Activated CD8-positive, alpha-beta memory T cell treated with anti-CD3 and anti-CD28 coated beads for 24 hours (primary cell): ENCODE measurements at places on chromosomes 12 and 14.

DNA sequence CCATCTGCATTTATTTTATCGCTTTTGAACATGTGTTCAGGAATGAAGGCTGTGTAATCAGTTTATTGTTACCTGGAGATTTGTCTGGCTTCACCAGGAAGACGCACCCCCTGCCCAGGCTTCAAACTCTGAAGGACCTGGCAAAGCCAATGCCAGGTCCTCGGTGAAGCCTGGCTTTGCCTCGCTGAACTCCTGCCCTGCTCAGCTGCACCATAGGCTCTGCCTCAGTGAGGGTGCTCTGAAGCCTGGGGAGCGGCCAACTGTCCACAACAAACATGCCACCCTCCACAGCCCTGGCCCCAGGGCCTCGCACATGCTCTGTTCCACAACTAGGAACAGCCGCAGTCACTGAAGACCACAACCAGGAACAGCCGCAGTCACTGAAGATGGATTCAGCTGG is 66.9 kb downstream of the NTF3 start:
- no peak for DNase-seq

DNA sequence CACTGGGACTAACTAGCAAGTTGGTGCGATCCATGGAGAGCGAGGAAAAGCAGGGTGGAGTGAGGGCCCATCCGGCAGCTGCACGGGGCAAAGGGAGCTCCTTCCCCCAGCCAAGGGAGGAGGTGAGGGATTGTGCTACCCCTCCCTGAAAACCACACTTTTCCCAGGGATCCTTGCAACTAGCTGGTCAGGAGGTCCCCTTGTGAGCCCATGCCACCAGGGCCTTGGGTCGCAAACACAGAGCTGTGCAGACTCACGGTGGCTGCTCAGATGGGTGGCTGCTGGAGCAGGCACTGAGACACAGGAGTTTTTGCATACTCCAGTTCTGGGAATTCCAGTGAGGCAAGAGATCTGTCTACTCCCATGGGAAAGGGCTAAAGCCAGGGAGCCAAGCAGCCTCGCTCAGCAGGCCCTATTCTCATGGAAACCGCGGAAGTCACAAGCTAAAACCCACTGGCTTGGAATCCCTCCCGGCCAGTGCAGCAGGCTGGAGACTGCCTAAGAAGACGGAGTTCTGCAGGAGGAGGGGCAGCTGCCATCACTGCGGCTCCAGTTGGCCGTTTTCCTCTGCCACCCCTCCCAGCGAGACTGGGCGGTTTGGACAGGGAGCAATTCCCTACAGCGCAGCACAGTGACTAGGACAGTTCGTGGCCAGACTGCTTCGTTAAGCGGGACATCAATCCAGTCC is 10.9 kb upstream of the ZNF705A start:
- no peak for DNase-seq

DNA sequence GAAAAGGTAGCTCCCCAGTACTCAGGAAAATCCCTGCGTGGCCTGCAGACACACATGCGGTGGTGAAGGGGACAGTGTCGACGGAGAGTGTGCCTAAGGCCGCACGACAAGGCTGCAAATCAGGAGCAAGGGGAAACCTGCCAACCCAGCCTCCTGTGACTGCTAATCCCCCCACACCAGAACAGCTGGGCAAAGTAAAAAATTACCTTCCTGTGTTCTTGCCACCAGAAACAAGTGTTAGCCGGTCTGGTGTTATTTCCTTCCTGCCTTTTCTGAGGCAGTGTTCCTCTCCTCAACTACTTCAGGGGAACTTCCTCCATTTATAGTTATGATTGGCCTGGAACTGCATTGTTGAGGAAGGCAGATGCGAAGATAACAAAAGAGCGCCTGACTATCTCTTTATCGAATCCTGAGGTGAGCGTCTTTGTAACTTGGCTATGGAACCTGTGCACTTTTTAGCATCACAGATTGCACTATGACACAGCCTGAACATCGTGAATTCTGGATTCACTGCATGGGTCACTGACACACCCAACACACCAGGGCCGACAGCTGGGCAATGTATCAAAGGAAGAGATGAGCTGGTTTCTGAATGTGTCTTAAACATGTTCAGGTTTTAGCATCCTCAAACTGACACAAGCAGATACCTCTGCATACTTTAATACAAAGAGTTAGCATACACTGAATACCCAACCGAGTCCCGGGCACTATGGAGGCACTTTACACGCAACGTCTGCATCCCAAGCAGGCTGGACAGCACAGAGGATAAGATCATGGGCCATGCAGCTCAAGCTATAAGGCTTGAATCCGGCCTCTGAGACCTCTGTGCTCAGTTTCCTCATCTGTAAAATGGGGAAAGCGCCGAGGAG is 28.9 kb downstream of the SLC15A4 start:
- DNase-seq, result peak; percentile 53

DNA sequence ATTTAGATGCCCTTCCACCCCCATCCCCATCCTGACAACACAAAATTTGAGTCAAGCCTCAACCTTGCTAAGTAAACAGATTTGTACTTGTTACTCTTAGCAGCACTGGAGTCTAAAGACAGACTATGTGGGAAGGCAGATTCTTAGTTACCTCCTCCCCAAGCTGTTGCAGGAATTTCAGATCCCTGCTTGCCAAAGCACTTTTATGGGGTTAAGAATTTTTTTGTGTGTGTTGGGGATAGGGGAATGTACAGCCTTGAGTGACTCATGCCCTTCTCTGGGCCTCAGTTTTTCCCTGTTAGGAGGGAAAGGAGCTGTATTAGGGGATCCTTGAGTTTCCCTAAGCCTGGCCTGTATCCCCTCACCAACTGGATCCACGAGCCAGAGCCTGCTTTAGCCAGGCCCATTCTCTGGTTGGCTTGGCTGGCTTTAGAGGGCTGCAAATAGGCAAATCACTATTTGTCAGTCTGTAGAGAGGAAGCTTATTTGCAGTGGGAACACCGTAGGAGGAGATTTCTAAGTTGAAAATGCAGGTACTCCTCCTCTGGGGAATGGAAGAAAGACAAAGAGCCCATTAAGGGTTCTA is 27.7 kb upstream of the RNU6-8 start:
- no peak for DNase-seq

- no peak for DNase-seq
Observed at GRCh38 chr12:57615637-57616036, 4.4 kb downstream of the ARHGEF25 start.

DNA sequence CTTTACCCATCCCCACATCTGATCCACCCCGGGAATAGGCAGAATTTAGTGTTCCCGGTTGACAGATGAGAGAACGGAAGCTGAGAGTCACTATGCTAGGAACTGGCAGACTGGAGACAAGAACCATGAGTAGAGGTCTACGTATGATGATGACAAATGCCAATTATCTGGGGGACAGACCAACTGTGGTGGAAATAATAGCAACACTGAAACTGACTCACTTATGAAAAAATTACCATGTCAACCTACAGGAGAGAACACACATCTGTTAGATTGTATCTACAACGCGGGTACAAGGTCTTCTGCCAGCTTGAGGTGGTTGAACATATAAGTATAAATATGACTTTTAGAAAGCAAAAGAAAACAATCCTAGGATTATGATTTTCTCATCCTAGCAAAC is 15.4 kb upstream of the SELPLG start:
- no peak for DNase-seq

GRCh38 chr14:22152903-22153302 is 436.1 kb downstream of the DAD1 start:
- DNase-seq, result no peak

DNA sequence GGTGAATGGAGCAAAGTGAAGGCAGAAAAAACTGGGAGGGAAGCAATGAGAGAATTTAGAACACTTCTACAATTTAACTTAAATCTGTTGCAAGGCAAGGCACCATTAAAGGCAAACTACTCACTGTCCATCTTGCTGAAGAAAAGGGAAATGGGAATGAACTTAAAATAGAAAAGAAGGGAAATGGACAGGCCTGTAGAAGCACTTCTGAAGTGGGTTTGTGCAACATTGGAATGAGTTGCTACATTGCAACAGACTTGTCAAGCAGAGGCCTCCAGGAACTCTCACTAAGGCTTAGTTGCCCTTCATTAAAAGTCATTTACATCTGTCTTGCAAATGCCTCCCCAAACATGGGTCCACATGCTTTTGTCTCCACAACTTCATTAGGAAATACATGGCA is 13.7 kb upstream of the OR10AD1 start:
- no peak for DNase-seq

DNA sequence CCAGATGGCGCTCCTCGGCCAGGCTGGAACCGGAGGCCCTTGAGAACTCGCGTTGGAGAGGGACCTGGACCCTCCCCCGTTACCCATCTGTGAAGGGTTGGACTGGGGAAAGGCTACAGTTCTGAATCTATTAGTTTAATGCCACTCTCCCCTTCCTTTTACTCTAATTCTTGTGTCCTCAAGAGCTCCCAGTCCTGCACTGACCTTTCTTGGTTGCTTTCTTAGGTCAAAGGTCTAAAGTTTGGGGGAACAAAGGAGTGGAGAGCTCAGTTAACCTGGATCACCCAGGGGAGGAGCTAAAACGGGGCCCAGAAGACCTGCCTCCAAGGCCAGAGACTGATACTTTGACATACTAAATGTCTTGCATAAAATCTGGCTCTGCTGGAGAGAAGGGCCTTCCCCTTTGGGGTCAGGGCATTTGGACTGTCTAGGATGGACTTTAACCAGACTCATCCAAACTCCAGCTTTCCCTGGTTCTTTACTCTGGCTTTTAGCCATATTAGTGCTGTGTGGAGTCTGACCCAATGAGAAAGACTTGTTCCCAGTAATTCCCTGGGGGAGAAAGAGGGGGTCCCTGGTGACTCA is 923 bp upstream of the MLF2 start:
- no peak for DNase-seq

DNA sequence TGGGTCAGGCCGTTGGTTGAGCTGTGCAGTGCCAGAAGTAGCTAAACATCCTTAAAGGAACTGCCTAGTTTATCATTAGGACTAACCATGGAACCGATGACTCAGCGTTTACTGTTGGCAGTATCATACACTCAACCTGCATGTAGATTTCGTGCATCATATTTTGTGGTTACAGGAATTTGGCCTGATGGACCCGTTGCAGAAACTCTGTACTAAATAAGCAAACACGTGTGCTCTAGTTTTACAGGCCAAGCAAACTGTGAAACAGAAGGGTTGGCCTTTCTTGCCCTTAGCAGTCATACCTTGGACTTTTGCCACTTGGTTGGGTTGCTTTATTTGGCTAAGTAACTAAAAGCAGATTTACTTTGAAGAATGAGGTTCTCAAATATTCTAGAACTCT is 35.6 kb downstream of the DGLUCY start:
- no peak for DNase-seq

- no peak for DNase-seq
Observed at GRCh38 chr12:22738945-22739344, 114.0 kb downstream of the ETNK1 start.

DNA sequence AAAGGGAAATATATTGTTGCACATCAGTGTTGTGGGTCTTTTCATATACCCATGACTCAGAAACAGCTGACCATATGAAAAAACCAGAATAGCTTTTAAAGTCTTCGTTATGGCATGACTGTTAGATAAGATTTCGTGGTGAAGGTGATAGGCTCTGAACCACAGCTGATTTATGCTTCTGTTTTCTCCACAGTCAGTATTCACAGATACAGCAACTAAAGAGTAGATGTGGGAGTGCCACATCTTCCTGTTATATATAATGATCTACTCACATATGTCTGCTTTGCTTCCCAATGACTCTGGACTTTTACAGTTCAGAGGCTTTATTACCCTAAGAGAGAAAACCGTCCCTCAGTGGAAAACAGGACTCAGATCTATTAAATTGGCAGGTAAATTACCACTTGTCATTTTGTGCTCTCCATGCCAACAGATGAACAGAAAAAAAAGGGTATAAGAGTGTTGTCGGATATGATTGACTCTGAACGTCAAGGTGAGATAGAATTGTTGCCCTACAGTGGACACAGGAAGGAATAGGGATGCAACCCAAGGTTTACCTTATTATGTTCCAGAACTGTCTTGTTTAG is 1037.1 kb downstream of the GALC start:
- DNase-seq, result no peak

GRCh38 chr14:102988054-102988453 is 65.6 kb downstream of the AMN start:
- no peak for DNase-seq

DNA sequence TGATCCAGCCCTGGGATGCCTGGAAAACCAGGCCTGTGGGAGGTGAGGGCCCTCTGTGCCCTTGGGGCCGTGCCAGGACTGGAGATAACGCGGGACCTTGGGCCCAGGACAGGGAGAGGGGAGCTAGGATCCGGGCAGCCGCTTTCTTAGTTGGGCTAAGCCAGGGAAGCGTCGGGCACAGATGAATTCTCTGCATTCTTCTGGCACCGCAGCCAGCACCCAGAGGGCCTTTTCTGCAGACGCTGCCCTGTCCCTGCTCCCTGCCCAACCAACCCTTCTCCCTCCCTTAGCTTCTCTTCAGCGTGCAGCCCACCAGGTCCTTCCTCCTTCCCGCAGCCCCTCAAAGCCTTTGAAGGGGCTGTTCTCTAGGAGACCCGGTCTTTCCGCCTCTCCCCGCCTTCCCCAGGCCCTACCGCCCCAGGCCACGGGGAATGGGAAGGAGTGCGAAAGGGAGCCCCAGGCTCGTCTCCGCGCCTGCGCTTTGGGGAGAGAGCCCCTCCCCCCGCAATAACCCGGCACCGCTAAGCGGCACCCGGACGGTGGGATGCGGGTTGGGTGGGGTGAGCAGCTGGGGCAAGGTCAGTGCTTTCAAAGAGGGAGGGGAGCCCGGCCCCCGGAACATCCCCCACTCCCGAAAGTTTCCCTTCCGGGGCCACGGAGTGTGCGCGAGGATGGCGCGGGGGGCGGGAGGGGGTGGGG is 663 bp downstream of the NCKAP5L start:
- peak; percentile 78 for DNase-seq

DNA sequence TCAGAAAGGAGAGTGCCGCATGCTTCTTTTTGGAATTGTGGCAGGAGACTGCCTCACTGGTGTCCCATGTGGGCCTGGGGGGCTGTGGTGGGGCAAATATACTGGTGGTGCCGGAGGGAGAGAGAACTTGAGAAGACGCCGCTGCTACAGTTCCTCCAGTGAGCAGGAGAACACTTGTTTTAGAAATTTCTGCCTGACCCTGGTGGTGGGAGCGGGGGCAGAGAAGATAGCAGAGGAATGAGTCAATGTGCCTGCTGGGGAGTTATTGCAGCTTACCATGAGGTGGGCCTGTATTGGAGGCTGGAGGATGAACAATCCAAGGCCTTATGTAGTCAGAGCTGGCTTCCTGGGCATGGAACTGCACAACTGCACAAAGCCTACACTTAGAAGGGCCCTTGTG is 211.8 kb downstream of the SNAPC1 start:
- DNase-seq, result no peak

DNA sequence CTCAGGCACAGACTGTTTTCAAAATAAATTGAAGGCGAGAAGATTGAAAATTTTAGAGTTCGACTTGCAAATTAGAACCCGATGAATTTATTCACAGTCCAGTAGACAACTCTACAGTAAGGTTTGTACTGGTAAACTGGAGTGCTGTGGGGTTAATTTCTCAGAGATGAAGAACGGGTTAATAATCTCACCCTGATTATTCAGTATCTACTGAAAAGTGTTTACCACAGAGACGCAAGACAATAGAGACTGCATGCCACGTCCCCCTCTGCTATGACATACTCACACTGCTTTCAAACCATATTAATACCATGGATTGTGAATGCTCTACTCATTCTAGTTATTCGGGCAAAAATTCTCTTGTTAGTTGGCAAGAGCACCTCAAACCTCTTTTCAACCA is 36.1 kb downstream of the CFL2 start:
- DNase-seq, result no peak

- DNase-seq, result no peak
Observed at GRCh38 chr12:28563286-28563685, 373.0 kb downstream of the CCDC91 start.

- peak; percentile 82 for DNase-seq
Observed at GRCh38 chr14:20530771-20531571, 25.6 kb downstream of the RNASE10 start.

- DNase-seq, result no peak
Observed at GRCh38 chr12:51202718-51203117, 15.1 kb downstream of the POU6F1 start.
